ENCODE measurements at places on chromosomes 11 and 22.

GRCh38 chr22:26393929-26394328, 35.1 kb upstream of the ASPHD2 start:
- DNase-seq = no peak

- no peak for DNase-seq
Measured at GRCh38 chr22:49367041-49367697, 460.5 kb downstream of the BRD1 start.

GRCh38 chr11:88174709-88175568, at the start of gene RAB38:
Gene RAB38 (minus strand): TSS chr11:88175443. CDS start chr11:88175384, 59 bp downstream.
- DNase-seq = peak; percentile 10

DNA sequence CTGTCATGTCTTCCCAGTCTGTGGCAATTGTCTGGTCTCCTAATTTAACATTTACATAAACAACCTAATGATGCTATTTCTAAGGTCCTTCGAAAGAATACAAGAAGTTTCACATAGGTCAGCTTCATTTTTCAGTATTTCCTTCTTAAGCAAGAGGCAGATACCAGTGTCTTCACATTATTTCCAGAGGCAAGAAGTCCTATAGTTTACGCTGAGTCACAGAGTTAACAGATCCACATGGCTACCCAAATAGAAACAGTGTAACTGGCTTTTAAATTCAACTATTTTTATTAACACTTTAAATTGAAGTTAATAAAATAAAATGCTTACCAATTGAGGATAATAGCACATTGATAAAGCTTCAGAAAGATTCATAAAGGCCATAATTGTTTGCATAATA, 10.9 kb downstream of the PRRG4 start:
- DNase-seq = no peak

DNA sequence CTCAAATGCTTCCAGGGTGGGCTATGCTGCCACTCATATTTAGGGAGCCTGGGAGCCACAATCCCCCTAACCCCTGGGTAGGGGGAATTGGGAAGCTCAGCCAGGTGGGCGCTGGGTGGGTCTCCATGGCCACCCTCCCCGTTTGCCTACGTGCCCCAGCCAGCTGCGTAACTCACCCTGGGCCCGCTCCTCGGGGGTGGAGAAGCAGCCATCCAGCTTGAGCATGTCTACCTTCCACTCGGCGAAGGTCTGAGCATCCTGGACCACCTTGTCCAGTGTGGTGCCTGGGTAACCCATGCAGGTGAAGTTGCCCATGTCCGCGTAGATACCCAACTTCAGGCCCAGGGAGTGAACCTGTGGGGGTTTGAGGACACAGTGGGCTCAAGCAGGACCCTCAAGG, 3.7 kb downstream of the NAGA start:
- DNase-seq = no peak

- DNase-seq = no peak
Measured at GRCh38 chr11:86301742-86302091, 323 bp upstream of the HIKESHI start.

DNA sequence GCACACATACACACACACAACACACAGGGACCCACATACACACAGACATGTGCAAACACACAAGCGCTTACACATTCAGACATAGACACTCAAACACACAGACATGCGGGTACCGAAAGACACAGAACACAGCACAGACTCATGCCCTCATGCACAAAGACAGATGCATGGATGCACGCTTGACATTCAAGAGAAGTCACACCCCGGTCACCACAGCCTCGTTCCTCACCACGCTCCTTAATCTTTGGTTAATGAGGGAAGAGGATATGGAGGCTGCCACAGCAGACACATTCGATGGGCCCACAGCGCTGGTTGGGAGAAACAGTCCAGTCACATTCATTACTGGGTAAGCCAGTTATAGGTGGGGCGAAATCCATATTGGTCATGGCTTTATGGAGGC, 51.9 kb upstream of the EIF3D start:
- DNase-seq = no peak

GRCh38 chr11:124538019-124538418, 5.4 kb downstream of the OR8B12 start:
- no peak for DNase-seq

DNA sequence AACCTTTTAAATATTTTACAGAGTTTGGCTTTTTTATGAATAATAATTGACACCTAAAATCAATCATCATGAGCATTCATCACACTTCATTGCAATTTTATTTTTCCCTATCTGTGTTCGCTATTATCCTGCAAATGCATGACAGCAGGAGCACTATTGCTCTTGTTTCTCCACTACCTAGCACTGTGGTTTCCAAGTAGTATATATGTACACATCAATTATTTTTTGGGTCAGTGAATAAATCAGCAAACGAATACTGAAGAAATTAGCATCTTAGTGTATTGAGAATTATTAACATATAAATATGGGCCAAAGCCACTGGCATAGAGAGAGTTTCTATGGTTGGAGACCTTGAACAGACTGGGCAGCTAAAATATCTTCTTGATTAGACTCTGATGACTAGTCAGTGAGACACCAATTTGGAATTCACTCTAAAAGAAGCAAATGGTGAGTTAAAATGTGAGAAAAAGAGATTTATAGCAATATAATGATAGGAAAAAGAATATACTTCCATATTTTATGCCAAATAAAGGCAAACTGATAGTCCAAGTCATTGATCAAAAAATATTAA, 731.1 kb upstream of the LUZP2 start:
- no peak for DNase-seq

DNA sequence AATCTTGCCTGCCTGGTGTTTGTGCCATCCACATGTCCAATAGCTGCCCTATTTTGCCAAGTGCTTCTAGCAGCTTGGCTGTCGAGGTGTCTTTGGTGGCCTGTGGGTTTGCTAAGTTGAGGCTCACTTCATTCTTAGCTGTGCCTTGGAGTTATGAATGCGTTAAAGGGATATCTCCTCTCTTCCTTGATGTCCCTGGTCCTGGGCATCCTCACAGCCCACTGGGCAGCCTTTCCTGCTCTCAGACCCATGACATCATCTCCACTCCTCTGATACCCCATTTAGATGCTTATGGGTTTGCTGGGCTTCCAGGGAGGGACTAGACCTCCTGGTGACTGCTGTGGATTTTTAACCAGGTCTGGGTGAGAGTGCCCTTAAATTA, 1.3 kb downstream of the LDLRAD3 start:
- DNase-seq = no peak

DNA sequence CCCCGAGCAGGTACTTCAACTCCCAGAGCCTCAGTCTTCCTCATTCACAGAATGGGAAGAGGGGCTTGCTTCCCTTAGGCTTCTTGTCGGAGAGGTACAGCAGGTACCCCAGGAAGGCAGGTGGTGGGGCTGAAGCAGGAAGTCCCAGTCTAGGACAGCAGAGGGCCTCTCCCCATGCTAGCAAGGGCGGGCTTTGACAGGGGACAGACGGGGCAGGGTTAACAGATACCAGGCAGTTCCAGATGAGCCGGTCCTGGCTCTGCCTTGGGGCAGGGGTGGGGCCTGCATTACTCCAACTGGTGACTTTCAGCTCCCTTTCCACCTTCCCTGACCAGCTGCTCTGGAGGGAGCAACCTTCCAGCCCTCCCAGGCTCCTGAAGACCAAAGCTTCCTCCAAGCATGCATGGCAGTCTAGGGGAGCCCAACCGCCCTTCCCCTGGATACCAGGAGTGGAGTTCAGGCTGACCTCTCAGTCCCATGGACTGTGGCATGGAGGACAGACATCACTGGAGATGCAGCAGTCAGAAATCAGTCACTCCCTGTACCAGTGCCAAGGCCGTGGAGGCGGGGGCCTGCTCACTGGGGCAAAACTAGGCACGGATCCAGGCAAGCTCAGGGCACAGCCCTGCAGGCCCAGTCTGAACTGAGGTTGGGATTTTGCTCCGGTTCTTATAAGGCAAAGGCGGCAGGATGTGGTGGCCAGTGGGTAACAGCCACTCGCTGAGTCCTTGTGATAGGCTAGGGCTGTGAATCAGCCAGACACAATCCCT, 60.5 kb downstream of the NAT10 start:
- DNase-seq = no peak

- no peak for DNase-seq
Measured at GRCh38 chr11:33936725-33937604, 45.1 kb upstream of the LMO2 start.

- no peak for DNase-seq
Measured at GRCh38 chr11:45909594-45910475, 2.8 kb upstream of the FREY1 start.

DNA sequence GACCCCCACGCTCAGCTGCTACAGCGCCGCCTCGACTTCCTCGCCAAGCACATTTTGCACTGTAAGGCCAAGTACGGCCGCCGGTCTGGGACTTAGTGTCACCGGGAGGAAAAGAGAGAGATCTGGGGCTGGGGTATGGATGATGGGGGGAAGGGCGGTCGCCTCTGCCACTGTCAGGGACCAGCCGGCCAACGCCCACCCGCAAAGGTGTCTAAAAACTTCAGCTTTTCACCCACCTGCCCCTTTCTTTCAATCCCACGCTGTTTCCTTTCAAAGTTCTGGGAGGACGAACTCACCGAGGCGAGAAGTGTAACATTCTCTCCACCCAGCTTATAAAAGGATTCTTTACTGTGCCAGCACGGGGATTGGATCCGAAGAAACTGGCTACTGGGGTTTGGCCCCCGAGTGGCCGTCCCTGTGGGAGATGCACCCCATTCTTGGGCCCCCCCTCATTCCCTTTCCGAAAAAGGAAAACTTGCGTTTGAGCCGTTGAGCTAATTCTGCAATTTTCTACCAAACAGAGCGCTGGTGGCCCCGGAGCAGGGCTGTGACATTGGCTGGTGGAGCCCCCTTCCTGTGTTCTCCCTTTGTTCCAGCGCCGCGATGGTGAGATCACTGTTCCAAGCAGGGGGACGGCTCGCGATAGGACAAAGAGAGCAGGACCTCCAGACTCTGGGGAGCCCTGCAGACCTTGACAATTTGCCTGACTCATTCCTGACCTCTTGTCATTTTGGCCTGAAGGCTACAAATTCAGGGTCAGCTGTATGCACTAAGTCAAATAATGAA, 1.8 kb downstream of the FJX1 start:
- no peak for DNase-seq

DNA sequence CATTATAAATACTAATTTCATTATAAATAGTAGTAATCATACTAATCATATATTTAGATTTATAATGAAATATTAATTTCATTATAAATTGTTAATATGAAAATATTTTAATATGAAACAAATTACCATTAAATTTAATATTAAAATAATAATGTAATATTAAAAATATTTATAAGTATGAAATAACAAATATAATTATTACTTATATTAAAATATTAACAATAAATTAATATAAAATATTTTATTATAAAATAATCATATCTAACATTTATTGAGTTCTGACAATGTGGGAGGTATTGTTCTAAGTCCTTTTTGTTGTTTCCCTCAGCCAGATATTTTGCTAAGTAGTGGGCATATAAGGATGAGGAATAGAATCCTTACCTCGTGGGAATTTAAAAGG, 1341.4 kb downstream of the LRRC4C start:
- no peak for DNase-seq

GRCh38 chr11:126253265-126253664, 15.4 kb downstream of the SRPRA start:
- DNase-seq = no peak

GRCh38 chr22:49628391-49629260, 199.0 kb downstream of the BRD1 start:
- DNase-seq = no peak

GRCh38 chr22:38510416-38510970, 4.4 kb upstream of the DDX17 start:
- no peak for DNase-seq

DNA sequence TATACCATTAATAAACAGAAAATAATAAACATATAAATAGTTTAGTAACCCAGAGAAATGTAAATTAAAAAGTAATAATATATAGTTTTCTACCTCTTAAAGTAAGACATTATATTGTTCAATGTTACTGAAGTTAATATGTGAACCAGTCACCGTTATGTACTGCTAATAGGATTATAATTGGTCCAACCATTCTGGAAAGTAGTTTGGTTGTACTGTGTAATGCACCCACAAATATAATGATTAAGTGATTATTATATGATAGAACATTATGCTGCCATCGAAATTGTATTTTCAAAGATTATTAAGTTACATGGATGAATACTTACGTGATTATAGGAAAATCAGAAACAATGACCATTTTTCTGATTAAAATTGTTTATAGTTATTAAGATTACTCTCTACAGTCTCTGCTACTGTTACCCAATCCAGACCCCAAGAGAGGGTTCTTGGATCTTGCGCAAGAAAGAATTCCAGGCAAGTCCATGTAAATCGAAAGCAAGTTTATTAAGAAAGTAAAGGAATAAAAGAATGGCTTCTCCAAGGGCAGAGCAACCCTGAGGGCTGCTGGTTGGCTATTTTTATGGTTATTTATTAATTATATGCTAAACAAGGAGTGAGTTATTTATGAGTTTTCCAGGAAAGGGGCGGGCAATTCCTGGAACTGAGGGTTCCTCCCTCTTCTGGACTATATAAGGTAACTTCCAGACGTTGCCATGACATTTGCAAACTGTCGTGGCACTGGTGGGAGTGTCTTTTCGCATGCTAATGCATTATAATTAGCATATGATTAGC, 50.1 kb downstream of the ACER3 start:
- DNase-seq = no peak

DNA sequence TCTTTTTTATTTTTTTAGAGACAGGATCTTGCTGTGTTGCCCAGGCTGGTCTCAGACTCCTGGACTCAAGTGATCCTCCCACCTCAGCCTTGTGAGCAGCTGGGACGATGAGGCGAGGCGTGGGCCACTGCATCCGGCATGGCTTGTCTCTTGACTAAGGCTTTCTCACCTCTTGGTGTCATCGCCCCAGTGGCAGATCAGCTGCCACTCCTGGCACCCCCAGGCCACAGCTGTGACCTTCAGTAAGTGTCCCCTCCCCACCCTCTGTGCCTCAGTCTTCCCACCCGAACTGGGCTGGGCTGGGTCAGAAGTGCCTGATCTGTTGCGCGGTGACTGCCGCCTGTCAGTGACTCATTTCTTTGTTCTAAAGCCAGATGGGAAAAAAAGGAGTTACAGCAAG, 3.6 kb downstream of the SYNGR1 start:
- DNase-seq = no peak

DNA sequence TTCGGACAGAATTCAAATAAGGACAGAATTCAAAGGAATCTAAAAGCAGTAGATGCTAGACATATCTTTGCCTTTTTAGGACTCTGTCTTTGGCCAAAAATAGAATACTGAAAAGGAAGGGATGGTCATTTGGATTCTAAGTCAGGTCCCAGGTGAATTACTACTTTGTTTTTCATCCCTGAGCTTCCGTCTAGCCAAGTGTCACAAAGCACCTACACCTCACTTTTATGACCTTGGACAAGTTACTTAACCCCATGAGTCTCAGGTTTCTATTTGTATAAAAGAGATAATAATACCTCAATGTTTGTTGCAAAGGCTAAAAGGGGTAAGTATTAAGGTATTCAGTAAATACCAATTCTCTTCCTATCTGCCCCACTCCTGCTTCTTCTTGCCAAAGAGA, 7.3 kb downstream of the KIF18A start:
- DNase-seq = no peak

DNA sequence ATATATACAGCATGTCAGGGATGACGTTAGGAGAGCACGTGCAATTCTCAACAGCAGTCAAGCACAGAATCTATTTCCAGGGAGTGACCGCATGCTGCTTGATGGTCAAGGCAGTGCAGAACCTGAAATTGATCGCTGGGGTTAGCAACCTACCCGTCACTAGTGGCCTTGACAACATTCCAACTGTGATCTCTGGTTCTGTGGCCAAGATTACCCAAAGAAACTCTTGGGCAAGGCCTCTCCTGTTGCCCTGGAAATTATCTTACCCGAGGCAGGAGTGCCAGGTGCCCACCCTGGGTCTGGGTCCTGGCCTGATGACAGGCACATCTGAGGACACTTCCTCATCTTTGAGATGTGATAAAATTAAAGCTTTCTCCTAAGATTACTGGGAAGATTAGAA, 2.2 kb downstream of the TM7SF2 start:
- DNase-seq = no peak

GRCh38 chr11:69524291-69524882, 42.9 kb downstream of the LINC01488 start:
- no peak for DNase-seq

Measured in activated gamma-delta T cell treated with Interleukin-2 at 50 U/mL for 16 hours (primary cell).